ENCODE measurements at places on chromosomes 5 and 9. TPM values are rescaled to one million over a fixed set of nuclear protein-coding genes. Genes with fewer than 3 reads are reported as not detected.

The PCDHGC3 gene
- 96.0 TPM for total RNA-seq

DNA sequence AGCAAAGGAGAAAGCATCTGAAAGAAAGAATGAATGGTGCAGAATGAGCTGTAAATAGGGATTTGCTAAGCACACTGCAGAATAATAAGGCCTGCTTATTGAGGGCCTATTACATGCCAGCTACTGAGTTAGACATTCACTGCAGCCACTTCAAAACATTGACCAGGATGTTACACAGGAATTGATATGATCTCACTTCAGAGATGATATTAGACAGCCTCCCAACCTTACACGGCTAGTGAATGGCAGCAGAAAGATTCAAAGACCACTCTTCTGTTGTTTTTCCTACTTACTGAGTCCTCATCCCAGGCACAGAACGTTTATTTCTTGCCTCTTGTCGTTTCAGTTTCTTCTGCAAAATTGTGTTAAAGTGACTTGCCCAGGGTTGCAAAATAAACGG is 1209.9 kb upstream of the WWC1 start:
- DNase-seq, result no peak

DNA sequence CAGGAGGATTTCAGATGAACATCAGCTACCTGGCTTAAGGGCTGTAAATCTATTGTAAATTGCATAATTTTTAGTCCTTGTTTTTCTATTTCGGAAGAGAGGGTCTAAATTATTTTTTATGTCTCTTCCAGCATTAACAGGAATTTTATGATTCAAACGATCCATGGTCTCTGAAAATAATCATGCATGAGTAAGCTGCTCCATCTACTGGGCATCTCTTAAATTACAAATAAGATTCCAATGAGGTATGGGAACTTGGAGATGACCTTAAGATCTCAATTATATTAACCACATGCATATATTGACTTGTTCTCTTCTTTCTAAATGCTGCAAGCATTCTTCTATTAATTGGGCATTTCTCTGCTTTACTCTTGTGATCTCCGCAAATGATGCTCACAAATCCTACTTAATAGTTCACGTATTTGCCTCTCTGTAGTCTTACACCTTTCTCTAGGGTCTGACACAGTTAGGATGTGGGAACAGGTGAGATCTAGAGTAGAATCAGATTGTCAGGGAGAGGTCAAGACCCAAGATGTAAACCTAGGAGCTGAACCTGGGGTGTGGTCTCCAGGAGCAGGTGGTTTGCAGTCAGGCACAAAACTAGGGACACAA is 86.9 kb downstream of the NUDT12 start:
- DNase-seq, result peak; percentile 64

GRCh38 chr9:130497139-130497538 is 52.4 kb downstream of the ASS1 start:
- DNase-seq, result no peak

DNA sequence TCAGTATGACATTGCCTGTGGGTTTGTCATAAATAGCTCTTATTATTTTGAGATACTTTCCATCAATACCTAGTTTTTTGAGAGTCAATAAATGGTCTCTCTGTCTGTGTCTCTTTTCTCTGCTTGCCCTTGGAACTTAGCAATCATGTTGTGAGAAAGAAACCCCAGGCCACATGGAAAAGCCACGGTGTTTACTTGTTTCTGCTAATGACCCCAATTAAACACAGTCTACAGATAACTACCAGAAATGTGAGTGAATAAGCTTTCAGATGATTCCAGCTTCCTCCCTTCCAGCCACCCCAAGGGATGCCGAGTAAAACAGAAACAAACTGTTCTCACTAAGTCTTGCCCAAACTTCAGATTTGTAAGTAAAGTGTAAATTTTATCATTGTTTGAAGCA is 584.9 kb downstream of the MAT2B start:
- DNase-seq, result no peak

DNA sequence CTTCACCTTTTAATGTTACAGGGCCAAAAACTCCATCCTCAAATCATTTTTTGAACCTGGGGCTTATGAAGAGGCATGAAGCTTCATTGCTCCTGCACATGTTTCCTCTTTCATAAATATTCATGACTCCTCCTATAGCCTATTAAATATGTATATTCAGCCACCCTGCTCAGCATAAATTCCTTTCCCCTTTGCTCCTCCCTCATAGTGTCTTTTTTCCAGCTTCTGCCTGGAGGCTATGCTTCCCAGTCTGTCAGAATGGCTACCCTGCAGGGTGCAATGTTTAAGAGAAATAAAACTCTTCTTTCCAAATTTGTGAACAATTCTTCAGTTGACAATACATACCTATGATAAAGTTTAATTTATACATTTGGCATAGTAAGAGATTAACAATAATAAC is 1082.9 kb upstream of the CDH18 start:
- no peak for DNase-seq

GRCh38 chr9:70406434-70406862 is 8.0 kb downstream of the KLF9 start:
- peak; percentile 81 for DNase-seq

Measured in LHCN-M2 (cell line).